ENCODE measurements at places on chromosomes 7 and 10.

- DNase-seq, result no peak
These were observed 415.5 kb upstream of the SORCS1 start for GRCh38 chr10:107579970-107580369.

DNA sequence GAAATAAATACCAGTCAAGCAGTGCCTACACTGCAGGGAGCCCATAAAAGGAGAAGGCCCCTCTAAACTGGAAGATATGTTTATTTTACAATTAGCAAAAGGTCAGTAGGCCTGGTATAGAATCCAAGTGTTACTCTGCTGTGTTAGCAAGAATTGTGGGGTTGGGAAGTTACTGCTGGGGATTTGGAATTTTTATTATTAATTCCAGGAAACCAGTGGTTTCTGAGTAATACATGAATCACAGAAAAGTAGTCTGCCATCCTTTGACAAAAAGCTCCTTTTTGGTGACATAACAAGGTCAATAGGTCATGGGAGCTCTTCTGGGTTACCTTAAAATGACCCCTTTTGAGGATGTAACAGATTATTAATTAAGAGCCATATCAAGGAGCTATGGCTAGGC, 67.4 kb downstream of the ZNF92 start:
- DNase-seq, result no peak

DNA sequence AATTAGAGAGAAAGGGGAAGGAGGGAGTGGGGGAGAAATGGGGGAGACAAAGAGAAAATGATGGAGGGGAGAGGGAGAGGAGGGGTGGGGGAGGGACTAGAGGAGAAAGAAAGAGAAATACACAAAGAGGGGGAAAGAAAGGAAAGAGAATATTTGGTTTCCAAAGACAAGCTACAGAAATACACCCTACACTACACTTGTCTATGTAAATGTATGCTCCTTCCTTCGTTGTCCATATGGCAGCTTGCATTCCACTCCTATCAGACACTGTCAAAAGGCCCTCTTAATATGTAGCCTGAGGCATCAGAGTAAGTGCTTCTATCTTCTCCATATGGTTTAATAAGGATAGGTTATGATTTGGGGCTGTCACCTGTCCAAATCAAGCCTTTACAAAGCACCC, 92.8 kb upstream of the FEZF1 start:
- DNase-seq, result no peak

GRCh38 chr10:6400331-6400730, 179.7 kb downstream of the PRKCQ start:
- DNase-seq, result no peak

GRCh38 chr7:34839645-34840044, 181.6 kb downstream of the NPSR1 start:
- DNase-seq, result no peak

DNA sequence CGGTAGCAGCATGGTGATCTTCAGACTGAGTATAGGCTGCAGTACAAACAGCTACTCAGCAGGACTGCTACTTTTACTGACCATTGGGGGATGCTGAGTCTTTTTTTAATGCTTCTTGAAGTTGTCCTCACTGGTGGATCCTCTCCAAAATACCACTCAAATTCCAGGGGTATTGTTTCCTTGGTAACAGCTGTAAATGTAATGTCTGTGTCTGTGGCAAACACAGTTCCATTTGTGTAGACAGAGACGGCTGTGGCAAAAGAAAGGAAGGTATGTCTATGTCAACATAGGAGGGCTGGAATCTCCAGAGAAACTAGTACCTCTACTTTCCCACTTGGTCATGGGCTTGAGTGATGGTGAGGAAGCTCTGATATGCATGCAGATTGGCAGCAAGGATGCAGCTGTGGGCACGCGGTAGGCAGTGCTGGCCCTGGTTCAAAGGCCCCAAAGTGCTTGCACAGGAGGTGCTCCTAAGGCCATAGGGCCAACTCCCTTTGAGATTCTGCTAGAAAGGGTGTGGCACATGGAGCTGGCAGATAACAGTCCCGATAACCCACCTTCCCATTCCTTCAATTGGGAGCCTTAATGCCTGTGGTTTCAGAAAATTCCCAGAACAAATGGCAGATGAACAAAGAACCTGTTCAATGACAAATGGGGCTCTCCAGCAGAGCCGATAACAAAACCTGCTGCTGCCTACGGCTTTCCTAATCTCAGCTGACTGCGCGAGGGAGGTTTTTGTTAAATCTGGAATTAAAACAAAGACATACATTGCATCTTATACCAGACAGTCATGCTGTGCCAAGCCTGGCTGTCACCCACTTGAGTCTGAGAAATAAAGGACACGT, 43.0 kb downstream of the PKD1L1 start:
- no peak for DNase-seq

DNA sequence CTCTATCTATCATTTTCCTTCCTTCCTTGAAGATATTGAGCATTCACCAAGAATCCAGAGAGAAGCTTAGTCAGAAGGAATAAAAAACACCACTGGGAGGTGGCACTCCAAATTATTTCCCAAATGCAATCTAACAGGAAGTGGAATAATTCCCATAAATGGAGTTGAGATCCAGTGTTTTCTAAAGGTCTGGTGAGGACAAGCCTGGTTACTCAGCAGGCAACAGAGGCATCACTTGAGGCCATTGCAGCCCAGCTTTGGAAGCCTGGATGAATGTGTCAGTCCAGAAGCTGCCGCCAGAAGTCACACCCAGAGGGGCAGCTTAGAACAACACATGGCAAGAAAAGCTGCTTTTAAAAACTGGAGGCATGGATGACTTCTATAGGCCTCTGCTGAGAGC, 288.9 kb upstream of the KLF6 start:
- no peak for DNase-seq

GRCh38 chr10:84298057-84298456, 30.3 kb upstream of the CCSER2 start:
- DNase-seq, result no peak

- DNase-seq, result no peak
These were observed 92.9 kb upstream of the PCBD1 start for GRCh38 chr10:70981171-70981836.

DNA sequence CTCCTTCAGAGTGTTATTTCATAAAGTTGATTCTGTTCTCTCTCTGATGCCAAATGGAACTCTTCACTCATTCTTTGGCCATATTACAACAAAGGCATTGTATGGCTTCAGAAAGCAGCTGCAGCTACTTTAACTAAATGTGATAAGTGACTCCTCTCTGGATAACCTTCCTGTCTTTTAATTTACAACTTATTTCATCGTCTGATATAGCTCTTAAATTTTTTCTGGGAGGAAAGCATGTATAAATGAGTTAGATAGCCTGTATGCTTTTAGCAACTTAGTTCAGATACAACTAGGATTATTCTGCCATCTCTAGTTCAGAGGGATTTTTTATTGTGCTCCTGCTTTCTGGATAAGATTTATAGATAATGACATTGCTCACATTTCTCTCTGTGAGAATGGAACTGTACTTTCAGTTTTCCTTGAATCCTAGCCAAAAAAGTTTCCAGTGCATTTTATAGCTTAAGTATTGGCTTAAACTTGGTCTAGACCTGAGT, 57.5 kb downstream of the KLHDC10 start:
- no peak for DNase-seq

GRCh38 chr7:7516156-7516555, 19.5 kb downstream of the COL28A1 start:
- DNase-seq, result no peak

DNA sequence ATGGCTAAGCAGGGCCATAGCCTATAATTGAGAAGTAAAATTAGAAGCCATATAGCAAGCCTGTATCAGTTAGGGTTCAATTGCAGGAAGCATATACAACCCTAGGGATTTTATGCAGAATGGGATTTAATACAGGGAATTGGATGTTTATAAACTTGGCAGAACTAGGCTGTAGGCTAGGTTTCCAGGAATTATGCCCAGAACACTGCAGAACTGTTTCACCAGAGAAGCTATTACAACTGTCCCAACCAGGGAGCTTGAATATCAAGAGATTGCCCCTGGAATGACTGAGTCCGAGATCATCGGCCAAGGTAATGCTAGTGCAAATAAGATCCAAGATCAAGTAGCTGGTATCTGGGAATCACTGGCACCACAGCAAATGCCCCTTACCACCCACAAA, 64.0 kb downstream of the PRR15 start:
- DNase-seq, result no peak

- DNase-seq, result no peak
These were observed 46.9 kb downstream of the ZNF518A start for GRCh38 chr10:96176985-96177384.

DNA sequence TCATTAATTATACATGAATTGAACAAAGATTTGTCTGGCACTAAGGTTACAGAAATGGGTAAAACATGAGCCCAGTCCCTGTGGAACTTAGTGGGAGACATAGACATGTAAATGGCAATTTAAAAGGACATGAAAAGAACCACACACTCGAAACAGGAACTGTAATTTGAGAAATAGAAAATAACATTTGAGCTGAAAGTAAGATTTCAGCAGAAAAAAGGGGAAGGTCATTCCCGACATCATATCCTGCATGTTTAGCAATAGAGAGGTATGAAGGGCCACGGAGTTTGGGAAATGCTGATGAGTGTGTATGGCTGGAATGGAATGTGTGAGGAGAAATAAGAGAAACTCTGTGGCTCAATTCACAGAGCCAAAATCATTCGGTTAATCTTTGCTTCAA, 175.4 kb upstream of the AHR start:
- no peak for DNase-seq

- no peak for DNase-seq
These were observed 37.8 kb downstream of the PTPRN2 start for GRCh38 chr7:158549616-158550393.

DNA sequence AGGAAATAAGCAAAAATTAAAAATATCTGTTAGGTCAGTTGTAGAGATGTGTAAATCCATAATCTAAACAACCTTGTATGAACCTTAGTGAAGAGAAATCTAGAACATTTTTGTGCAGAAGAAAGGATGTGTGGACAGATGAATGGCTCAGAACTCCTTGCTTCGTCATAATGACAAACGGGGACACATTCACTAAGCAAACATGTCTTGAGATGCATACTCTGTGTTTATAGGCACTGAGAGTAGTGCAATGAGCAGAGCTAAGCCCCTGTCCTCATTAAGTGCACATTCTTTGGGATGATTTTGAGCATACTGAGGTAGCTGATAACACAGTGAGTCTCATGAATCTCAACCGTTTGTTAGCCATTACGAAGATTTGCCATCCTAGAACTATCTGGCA, 360.6 kb upstream of the ANKRD30A start:
- DNase-seq, result no peak

- no peak for DNase-seq
These were observed 55.7 kb downstream of the GSDME start for GRCh38 chr7:24701261-24702235.

DNA sequence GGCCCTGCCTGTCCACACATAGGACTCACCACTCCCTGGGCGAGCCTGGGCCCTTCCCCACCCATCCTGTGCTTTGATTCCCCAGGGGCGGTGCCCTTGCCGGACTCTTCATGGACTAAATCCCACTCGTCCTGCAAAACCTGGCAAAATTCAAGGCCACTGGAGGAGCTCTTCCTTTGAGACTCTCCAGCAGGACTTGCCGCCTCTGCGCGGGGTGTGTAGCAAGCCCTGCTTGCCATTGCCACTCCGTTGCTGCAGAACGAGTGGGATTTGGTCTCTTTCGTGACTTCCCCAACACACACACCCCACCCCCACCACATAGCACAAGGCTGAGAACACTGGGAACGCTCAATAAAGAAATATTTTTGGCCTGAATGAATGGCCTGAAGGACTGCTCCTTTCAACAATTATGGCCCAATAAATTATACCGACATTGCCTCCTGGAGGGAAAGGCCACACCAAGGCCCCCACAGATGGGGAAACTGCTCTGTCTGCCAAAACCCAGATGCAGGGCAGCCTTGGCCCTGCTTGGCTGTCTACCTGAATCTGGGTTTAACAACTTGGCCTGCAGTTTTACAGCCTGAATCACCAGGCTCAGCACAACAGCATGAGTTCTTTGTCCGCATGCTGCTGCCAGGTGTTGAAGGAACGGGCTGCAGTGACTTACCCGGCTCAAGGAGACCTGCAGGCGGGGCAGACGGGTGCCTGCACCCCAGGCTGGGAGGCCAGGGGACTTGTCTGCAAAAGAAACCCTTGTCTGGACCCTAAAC, 72.8 kb upstream of the KAT6B start:
- no peak for DNase-seq

DNA sequence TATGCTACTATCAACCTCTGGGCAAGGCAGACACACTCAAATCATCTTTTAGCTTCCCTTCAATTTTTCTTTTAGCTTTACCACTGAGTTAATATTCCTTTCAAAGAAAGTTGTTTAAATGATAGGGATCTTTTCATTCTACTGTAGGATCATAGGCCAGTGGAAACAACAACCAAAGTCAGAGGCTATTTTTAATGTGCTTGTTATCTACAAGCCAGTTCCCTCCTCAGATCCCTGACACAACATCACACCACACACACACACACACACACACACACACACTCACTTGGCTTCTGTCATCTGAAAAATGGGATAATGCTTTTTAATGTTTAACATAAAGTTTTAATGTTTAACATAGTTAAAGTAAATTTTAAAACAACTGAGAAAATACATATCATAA, 106.7 kb upstream of the CAV2 start:
- no peak for DNase-seq

GRCh38 chr10:123548770-123549169, 117.4 kb upstream of the GPR26 start:
- DNase-seq, result no peak

- no peak for DNase-seq
These were observed 8.0 kb upstream of the ACTR3B start for GRCh38 chr7:152751449-152752141.

GRCh38 chr10:117412469-117413010, 37.3 kb upstream of the PDZD8 start:
- DNase-seq, result no peak

GRCh38 chr10:126021833-126022500, 125.6 kb downstream of the FANK1 start:
- no peak for DNase-seq

DNA sequence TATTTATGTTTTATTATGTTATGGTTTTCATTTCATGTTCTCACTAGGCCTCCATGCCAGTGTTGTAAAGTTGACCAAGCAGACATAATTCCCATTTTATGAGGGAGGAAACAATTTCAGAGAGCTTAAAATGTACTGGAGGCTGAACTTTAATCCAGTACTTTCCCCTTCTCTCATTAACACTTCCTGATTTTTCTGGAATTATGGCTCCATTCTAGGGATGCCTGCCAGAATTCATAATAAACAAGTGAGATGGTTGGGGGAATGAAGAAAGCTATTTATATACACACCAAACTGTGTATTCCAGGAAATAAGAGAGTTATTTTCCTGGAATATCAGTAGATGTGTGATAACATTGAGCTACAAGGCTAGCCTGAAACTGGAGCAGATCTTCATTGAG, 6.9 kb downstream of the TMEM236 start:
- DNase-seq, result no peak

All from stimulated activated CD4-positive, alpha-beta T cell treated with anti-CD3 and anti-CD28 coated beads, Interleukin-12 subunit alpha, Interleukin-12 subunit beta, amount 100 ng/mL, for 24 hours (primary cell).